Adrenal gland (tissue), 19 donors: ENCODE measurements at places on chromosomes 7 and 10.

DNA sequence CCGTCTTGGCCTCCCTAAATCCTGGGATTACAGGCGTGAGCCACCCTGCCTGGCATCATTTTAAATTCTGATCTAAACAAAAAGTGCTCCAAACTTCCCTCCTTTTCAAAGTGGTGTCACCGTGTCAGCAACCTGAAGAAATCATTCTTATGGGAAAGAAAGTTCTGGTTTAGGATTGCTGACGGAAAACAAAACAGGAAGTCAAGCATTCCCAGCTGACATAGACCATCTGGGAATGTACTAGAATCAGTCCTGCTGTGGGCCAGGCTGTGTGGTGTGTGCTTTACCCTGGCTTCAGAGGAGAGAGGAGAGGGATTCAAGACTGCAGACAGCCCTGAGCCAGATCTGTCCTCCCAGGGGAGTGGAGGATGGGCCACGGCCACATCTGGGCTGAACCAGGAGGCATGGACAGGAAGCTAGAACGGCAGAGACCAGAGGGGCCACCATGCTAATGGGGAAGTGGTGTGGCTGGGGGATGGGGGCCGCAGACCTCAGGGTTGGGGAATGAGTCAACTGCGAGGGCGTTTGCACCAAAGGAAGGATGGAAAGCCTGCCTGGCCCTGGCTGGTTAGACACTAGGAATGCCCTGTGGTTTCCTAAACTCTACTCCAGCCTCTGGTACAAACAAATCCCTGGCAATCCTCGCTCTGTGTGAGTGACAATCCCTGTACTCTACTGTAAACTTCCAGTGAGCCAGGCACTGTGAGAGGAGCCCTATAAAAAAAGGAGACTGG lies 16.7 kb upstream of the CLIP2 start:
- DNase-seq = peak; percentile 82

DNA sequence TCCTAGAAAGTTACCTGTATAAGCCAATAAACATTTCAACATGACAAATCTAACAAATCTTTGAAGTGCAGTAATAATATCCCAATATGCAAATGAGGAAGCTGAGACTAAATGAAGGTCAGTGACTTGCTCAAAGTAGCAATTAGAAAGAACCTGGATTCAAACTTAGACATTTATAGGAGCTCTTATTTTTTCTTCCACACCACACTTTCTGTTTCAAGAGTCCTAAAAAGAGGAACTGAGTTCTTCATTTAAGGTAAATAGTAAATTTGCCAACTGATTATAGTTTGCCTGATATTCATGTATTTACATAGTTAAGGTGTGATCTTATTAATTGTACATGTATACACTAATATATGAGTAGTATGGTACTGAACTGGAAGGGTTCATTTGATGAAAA lies 44.0 kb downstream of the KLHDC10 start:
- DNase-seq = no peak

GRCh38 chr7:115052706-115053105 lies 130.8 kb downstream of the MDFIC start:
- no peak for DNase-seq

DNA sequence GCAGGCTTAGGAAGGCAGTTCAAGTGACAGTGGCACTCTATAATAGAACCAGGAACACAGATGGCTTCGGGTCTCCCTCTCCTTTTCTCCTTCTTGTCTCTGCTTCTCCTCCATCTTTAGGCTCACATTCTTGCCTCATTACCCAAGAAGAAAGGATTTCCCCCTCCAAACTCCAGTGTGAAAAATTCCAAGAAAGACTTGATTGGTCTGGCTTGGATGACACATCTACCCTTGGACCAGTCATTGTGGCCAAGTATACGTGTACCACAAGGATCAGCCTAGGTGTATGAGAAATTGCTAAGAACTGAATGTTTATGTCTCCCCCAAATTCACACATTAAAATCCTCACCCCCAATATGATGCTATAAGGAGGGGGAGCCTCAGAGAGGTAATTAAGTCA lies 53.9 kb downstream of the PRTFDC1 start:
- DNase-seq = no peak

GRCh38 chr7:22651036-22651435 lies 76.0 kb upstream of the IL6 start:
- no peak for DNase-seq

- DNase-seq = no peak
Measured at GRCh38 chr10:16562891-16563290, 41.2 kb upstream of the C1QL3 start.

GRCh38 chr10:10540398-10540797 lies 477.3 kb upstream of the CELF2 start:
- no peak for DNase-seq

DNA sequence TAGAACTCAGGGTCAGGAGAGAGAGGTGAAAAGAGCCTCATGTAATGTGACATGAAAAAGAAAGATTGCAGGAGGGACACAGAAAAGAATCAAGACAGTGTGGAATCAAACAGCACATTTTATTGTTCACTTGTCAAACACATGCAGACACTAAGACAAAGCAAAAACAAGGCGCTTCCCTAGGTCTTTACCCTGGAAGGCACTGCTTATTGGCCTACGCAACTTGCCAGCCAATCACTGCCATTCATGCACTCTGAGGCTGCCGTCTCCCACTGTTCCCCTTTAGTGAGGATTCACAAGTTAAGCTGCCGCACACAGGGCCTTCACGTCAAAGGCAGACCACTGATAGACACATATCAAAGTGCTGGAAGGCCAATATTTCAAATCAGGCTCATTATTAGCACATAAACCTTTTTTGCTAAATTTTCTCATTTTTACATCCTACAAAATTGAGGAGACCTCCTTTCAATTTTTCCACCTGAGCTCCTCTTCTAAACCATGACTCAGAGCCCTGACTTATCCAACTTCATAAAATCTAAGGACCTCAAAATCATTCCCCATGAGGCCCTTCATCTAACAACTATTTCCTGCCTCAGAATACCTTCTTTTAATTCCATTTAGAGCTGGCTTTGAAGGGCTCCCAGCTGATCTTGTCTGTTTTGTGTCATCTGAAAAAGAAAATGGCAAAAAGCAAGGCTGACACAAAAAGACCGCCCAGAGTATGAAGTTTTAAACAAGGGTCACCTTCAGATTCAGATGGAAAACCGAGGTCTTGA lies 149.4 kb downstream of the CHCHD3 start:
- DNase-seq = no peak

- peak; percentile 44 for DNase-seq
Measured at GRCh38 chr7:138226001-138226476, 149.8 kb downstream of the AKR1D1 start.

GRCh38 chr10:32950591-32951108 lies 7.4 kb downstream of the ITGB1 start:
- DNase-seq = no peak

DNA sequence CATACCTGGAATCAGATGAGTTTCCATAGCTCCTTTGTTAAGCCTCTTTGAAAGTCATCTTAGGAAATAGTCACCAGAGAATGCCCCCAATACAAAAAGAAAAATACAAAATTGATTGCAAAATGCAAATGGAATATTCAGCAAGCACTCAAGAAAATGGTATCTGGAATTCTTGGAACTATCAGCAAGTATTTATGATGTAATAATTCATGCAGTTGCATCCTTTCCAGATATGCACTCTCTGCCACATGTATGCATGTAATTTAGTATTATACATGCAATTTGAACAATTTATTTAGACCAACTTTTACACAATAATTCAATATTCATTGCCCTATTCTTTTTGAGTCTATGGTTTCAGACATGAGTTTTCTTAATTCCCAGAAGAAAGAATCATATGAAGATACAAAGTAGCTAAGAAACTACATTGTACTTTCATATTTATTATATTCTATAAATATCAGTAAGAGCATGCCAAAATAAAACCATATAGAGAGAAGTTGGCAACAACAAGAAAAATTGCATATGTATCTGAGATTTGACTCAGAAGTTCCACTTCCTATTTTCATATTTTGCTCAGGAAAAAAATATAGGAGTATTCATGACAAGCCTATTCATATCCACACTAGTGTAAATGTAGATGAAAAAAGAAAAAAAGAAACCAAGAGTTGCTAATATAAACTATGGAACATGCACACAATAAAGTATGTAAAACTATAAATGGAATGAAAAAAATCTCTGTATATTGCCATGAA lies 338.5 kb downstream of the SEMA3D start:
- DNase-seq = no peak

DNA sequence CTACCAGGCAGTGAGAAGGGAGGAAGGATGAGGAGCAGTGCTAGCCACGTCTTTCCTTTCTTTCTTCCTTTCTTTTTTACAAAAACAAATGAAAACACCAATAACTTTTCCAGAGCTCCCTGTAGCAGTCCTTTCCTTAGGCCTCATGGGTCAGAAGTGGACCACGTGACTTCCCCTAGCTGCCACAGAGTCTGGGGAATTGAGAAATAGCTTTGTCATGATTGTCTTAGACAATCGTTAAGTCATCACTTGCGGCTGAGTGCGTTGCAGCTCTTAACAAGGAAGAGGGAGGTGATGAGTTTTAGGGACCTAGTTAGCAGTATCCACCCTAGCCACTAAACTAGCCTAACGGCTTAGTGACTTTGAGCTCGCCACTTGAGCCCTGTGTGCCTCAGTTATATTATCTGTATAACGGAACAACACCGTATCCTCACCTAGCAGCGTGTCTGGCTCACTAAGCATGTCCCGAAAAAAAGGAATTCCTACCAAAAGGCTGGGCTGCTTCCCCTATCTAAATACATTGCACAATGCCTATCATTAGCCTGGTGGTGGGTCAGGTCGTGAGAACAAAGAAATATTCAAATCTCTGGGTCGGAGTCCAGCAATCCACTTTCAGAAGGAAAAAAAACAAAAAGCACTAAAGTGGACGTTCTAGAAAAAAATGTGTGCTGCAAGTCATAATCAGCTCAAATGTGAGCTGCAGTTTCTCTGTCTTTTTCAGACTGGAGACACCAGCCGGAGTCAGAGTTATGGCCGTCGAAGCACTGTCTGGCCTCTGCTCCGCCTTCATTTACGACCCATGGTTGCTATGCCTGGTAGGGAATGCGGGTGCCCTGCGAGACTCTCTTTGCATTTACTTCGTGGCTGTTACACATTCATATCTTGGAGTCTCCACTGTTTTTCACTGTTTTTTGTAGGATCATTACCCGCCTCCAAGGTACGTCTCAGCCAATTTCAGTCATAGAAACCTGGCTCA lies 338.5 kb upstream of the FOXK1 start:
- no peak for DNase-seq

DNA sequence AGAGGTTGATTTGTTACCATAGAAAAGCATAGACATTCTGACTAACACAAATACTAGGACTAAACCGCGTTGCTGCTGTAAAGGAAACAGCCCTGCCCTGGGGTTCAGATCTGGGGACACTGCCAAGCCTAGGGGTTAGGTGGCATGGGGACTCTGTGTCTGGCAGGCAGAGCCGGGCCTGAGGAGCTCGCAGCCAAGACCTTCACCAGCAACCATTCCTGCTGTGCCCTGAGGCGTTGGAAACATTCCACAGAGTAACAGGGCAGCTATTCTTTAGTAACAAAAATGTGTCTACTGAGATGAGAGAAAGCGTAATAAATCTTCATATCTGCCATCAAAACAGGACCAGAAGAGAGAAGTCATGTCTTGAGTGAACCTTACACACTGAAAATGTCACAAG lies 280.5 kb downstream of the POM121L12 start:
- no peak for DNase-seq

- no peak for DNase-seq
Measured at GRCh38 chr10:53489335-53490182, 717.0 kb upstream of the MBL2 start.

DNA sequence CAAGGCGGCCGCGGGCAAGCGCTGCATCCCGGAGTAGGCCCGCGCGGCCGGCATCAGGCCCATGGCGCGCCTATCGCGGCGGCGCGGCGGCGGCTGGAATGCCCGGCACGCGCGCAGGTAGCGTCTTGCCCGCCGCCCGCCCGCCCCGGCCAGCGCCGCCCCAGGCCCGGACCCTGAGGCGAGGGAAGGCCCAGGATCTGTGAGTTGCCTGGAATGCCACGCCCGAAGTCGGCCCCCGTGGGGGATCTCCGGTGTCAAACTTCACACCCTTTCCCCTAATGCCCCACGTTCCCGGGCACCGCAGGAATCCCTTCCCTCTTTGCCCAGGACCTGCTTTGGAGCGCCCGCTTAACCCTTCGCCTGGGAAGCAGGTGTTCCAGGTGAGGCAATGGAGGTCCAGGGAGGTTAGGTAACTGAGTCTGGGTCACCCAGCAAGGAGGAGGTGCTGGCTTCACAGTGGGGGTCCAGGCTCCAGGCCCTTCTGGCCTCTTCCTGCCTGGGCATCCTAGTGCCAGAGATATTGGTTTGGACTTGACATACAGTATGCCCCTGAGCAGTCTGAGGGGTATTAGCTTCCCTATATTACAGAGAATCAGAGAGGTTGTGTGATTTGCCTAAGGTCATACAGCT lies 138.1 kb downstream of the ARHGAP22 start:
- DNase-seq = no peak

GRCh38 chr10:31058795-31059703 lies 27.4 kb upstream of the ZNF438 start:
- DNase-seq = no peak

- DNase-seq = no peak
Measured at GRCh38 chr7:44849885-44850544, 2.1 kb upstream of the H2AZ2 start.

DNA sequence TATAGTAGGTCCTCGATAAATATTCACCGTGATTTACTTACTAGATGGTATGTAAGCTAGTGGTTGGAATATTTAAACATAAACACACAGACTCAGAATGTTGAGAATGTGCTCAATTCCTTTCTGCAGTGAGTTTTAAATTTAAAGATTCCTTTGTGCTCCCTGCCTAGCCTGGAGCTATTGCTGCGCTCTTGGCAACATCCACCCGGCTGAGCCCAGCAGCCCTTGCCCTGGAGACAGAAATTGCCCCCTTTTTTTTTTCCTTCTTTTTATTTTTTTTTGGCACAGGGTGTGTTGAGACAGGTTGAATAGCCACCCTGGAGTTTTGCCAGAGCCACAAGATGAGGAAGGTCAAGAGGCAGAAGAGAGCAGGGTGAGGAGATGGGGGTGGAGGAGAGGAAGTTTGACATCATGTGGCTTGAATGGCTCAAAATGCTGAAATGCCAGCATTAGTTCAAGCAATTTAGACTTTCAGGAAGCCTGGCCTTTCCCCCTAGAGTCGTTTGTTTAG lies 180.8 kb downstream of the PRKCQ start:
- peak; percentile 53 for DNase-seq

GRCh38 chr7:151796871-151797537 lies 79.9 kb downstream of the PRKAG2 start:
- no peak for DNase-seq

- DNase-seq = no peak
Measured at GRCh38 chr10:86594535-86594934, 59.8 kb upstream of the OPN4 start.

DNA sequence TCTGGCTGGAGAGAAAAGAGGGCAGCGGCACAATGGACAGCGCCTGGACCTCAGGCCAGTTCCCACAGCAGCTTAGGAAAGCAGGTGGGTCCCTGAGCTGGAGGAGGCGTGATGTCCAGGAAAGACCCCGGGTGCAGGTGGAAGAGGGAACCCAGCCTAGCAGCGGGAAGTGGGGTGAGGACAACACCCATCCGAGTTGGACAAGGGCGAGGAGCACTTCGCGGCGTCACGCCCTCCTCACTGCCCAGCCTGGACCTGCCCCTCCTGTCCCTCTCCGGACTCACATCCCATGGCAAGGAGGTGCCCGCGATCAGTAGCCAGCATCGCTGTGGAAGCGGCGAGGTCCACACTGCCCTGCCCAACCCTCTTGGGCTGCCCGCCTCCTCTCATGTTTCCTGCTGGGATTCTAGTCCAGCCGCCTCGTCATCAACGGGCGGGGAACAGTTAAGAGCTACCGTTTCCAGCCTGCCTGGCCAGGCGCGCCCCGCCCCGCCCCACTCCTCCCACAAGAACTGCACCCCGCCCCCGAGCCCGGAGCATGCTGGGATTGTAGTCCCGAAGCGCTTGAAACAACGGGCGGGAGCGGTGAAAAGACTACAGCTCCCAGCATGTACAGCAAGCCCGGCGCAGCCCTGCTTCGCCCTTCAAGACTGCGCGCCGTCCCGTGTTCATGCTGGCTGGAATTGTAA lies 930.6 kb upstream of the ZNF722 start:
- peak; percentile 24 for DNase-seq
